ENCODE measurements at places on chromosomes 6 and 20.

DNA sequence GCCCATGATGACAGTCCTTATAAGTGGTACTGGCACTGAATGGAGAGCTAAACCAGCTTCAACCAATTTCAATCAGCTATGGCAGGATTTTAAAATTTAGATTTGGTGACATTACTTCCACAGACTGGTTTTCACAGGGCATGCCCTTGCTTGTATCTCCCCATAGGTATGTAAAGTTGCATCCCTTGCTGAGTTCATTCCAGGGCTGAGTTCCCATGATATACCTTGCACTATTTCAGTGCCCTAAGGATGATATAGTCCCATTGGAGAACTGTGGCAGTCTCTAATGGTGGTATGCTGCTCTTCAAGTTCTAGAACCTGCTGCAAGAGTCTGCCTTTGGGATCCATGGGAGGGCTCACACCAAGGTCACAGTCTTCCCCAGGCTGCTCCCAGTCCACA is 232.7 kb upstream of the MOCS1 start:
- no peak for DNase-seq

DNA sequence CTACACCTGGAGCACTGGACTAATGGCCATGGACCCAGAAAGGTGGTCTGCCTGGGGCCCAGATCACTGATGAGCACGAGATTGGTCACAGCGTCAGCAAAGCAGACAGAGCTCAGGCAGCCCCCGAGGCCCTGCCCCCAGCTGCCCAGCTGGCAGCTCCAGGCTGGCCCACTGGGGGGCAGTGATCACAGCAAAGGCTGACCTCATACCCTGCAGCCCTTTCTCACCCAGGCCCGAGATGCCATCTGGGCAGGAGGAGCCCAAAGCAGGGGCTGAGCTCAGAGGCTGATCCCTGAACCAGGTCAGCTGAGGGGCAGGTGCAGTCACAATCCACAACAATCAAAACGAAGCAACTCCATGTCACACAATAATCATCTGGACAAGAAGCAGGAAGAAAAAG is 4.1 kb downstream of the MAP1LC3A start:
- peak; percentile 31 for DNase-seq

DNA sequence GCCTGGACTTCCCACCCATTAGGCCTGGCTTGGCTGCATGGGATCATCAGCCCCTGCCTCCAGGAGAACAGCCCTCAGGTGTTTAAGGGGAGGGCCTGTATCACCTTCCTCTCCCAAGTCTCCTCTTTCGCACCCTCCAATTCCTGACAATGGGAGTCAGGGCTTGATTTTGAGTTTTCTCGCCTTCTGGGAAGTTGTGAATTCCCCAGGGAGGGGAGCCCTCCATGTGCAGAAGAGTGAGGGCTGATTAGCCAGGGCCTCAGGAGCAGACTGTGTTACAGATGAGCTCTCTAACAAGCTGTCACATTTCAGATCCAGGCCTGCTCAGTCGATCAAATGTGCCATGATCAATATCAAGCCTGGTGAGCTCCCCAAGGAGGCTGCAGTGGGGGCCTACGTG is 42.4 kb downstream of the CNBD2 start:
- DNase-seq, result no peak

DNA sequence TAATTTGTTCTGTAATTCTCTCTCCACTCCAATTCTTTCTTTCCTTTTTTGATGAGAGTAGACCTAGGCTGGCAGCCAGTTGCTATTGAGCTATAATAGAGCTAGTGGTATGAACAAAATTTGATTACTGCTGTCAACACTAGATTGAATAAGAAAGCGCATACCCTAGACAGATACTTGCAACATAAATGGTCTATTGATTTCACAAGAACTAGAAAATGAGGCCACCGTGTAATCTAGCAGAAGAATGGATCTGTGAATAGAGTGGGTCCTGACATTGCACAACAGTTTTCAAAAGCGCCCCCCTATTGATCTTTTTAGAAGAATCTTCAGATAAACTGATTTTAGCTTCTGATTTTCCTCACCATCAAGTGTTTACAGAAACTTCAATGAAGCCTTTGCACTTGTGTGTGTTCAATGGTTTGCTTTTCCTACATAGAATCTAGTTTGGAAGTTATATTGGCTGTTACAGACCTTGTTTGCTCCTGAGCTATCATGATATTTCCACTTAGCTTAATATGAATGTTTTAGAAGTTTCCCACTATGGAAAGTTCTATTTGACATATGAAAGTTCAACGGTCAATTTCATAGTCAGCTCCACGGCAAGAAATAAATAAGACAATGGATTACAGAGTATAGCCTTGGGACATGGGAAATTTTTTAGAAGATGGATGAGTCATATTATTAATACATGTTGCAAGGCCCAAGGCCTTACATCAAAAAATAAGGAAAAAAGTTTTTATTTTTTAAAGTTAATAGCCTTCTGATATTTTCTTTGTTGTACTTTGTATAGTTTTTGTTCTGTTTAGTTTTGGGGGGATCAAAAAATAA is 55.6 kb downstream of the UTRN start:
- DNase-seq, result no peak

DNA sequence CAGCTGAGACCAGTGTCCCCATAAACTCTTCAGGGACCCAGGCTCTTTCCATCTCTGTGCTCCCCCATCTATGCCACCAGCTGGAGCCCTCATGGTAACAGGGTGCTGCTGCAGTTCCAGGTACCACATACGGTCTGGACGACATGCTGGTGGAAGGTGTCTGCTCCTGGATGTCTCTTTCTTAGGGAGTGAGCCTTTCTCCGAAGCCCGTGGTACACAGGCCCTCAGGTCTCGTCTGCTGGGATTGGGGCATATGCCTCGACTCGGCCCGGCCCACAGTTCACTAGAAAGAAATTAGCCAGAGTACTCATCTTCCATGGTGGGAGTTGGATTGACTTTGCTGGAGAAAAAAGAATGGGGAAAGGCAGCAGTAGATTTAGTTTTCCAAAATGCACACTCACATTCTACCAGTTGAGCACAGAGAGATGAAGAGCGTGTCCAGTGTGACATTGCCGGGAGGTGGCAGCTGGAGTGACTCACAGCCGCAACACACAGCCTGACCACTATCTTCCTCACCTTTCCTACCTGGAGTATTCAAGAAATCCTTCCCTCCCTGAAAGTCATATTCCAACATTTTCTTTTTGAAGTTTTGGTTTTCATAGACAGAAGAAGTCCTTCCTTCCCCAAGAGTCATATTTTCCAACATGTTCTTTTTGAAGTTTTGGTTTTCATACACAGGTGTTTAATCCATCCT is 18.6 kb upstream of the SPO11 start:
- DNase-seq, result no peak

- peak; percentile 82 for DNase-seq
Observed at GRCh38 chr6:34236443-34237315, at the start of gene HMGA1. Gene HMGA1 (plus strand): TSS chr6:34236873. CDS start chr6:34240781, 3,908 bp downstream.

- DNase-seq, result no peak
Observed at GRCh38 chr6:166162599-166163342, 4.9 kb downstream of the TBXT start.

- no peak for DNase-seq
Observed at GRCh38 chr6:161561908-161562307, 288.0 kb upstream of the AGPAT4 start.

GRCh38 chr6:145865595-145865994 is 51.0 kb upstream of the FBXO30 start:
- DNase-seq, result no peak

GRCh38 chr20:32796981-32797451 is 22.7 kb upstream of the MAPRE1 start:
- DNase-seq, result no peak

DNA sequence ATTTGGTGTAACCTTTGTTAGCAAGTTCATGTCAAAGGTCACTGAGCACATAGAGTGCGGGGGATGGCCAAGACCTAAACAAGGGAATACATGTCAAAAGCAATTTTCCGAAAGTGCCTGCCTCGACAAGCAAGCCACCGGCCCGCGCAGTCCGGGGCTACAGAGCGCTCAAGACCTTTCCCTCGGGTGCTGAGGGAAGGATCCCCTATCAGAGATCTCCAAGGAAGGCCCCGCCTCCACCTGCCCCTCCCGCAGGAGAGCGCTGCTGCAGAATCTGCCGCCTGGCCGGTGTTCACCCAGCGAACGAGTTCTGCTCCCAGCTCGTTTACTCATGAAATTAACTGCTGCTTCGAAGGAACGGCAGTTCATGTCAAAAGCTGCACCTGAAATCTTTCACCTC is 252.7 kb downstream of the BMP7 start:
- no peak for DNase-seq

DNA sequence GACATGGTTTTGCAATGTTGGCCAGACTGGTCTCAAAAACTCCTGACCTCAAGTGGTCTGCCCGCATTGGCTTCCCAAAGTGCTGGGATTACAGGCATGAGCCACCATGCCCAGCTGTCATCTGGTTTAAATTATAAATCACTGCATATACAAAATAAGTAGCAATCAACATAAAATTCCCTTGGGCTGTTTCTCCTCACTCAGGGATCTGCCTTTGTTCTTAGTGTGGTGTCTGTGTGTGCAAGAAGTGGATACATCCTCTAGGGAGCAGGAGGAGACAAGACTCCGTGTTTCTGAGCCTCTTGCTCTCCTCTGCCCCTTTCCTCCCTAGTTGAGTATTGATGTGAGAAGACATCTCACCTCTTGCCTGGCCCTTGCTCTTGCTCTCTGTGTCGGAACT is 65.2 kb upstream of the ADGRF4 start:
- peak; percentile 31 for DNase-seq

- no peak for DNase-seq
Observed at GRCh38 chr6:47162793-47163192, 120.7 kb upstream of the ADGRF1 start.

GRCh38 chr6:26175033-26175427 is 87.8 kb downstream of the HFE start:
- DNase-seq, result no peak

DNA sequence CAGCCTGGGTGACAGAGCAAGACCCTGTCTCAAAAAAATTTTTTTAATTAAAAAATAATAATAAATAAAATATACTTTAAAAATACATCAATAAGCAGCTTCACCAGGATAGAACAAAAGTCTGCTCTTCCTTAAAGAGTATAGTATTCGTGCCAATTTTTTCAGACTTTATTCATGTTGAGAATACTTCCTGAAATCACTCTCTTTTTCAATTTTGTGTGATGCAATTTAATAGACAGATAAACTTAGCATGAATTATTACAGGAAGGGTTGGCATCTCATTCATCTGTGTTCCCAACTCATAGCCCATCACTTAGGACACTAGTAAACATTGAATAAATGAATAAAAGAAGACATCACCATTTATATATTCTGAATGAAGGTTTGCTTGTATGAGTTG is 52.4 kb downstream of the IPCEF1 start:
- no peak for DNase-seq

DNA sequence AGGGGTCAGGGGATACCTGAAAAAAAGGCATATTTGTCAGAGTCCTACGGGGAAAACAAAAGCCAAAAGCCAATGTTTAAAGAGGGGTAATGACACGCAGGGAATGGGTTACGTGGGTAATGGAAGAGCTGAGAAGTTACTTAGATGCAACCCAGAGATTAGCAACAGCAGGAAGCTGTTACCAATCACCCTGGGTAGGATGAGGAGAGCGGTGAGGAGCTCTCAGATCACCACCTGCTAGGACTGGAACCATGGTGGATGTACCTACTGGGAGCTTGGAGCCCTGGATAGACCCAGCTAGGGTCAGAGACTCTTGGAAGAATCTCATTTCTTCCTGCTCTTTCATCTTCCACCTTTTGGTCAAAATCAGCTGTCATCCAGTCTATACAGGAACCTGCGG is 51.2 kb upstream of the RNF24 start:
- DNase-seq, result no peak

DNA sequence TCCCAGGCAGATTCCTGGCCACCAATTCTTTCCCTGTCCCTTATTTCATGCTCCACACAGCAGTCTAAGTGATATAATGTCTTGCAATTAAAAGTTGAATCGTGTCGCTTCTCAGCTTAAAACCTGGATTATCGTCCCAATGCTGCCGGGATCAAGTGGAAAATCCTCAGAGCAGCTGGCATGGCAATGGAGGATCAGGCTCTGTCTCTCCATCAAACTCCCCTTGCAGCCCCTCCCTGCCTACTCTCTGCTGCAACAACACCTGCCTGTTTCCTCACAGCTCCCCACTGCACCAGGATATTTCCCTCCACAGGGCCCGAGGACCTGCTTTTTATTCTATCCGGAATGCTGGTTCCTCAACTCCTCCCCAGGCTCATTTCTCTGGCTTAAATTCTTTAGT is 277.1 kb downstream of the SYNE1 start:
- no peak for DNase-seq

DNA sequence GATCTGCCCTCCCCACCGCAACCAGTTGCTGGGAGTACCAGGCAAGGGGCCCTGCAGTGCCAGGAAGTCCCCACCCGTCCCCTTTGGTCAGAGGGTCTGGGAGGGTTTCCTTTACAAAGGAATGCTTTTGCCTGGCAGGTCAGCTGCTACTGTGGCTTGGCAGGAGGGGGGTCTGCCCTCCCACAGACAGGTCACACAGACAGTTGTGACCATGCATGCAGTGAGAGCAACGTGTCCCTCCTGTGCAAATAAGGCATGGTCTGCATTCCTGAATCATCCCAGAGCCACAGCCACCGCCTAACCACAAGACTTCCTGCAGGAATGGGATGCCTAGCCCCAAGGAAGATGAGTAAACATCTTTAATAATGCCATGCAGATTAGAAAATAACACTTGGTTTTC is 439 bp upstream of the F13A1 start:
- DNase-seq, result no peak

DNA sequence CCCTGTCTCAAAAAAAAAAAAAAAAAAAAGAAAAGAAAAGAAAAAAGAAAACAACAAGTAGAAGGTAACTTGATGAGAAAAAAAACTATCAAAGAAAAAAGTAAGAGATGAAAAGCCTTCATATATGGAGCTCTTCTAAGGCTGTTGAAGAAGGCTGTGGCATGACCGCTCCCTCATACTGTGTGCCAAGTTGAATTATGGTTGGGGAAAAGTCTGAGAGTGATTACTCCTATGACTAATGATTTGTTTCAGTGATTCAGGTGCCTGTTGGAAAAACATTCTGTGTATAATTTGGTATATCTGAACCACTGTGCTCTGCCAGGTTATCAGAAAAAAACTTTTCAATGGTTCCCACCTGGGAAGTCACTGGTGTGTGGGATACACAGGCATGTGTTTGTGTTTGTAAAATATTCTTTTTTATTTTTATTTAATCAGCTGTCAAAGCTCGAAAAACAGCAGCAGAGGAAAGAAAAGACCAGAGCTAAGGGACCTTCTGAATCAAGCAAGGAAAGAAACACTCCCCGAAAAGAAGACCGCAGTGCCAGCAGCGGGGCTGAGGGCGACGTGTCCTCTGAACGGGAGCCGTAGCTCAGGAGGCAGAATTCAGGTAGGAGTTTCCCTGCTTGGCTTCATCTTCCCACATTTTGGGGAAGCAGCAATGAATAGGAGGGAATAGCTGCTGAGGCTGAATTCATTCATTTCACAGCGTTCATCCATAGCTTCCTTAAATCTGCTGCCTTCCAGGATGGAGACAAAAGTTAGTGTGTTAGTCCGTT is 69.7 kb upstream of the SCP2D1 start:
- peak; percentile 4 for DNase-seq

DNA sequence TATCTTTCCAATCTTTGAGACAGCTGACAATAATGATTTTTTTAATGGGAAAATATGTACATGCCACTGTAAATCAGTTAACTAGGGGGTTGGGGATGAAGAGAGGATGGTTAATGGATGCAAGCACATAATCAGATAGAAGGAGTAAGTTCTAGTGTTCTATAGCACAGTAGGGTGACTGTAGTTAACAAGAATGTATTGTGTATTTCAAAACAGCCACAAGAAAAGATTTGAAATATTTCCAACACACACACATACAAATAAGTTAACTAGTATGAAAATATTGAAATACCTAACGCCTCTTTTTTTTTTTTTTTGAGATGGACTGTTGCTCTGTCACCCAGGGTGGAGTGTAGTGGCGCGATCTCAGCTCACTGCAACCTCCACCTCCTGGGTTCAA is 153.4 kb upstream of the SALL4 start:
- no peak for DNase-seq

All from MG63 (cell line).